Fibroblast of skin of abdomen (primary cell): ENCODE measurements at places on chromosomes 3 and 15.

DNA sequence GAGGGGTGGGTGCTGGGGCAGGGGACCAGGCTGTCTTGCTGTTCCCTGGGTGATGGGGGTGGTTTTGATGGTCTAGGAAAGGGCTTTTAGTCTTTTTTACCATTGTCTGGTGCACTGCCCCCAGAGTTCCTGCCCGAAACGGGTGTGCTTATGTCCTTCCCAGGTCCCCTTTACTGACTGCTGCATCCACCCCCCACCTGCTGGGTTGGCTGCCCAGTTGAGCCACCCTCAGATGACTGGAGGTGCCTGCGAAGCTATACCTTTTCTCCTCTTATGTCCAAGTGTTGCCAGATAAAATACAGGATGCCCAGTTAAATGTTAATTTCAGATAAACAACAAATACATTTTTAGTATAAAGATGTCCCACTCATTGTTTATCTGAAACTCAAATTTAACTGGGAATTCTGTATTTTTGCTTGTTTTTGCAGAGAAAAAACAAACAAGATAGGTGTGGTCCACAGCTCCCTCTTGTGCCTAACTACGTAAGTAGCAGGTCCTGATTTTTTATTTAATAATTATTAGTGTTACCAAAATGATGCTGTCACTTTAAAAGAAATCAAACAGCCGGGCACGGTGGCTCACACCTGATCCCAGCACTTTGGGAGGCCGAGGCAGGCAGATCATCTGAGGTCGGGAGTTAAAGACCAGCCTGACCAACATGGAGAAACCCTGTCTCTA, 6.1 kb upstream of the RPP14 start:
- peak; percentile 30 for DNase-seq

- peak; percentile 64 for DNase-seq
These were observed 307.9 kb upstream of the RBMS3 start for GRCh38 chr3:28972921-28973320.

- peak; percentile 38 for DNase-seq
These were observed 152.2 kb downstream of the IGSF11 start for GRCh38 chr3:118882353-118882947.

DNA sequence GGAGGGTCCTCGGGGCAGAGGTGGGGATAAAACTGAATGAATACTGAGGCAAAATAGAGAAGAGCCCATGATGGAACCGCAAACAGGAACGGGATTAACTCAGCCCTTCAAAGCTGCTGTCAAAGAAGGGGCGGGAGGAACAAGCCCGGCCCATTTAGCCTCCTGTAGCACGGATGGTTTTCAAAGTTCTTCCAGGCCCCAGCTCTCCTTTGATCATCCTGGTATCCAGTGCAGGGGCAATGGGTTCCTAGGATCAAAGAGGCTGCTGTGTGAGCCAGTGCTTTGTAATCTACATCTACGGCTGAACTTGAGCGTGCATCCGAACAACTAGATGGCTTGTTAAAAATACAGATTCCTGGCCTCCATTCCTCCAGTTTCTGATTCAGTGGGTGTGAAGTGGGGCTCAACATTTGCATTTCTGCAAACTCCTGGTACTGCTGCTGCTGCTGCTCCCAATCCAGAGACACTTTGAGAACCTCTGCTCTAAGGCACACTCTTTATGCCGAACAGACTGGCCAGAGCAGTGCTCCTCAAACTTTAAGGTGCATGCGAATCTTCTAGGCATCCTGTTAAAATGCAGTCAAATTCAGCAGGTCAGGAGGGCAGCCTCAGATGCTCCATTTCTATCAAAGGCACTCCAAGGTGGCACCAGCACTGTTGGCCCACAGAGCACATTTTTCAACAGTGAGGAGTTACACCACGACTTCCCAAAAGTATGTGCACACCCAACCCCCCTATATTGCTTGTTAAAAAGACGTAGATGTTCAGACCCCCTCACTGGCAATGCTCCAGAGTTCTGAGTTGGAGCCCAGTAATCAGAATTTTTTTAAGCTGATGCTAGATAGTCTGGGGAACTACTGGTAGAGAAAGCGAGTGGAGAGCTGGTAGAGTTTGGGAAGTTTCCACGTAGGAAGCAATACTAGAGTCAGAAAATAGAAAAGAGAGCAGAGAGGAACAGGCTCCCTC, 5.6 kb downstream of the GALNT15 start:
- peak; percentile 91 for DNase-seq

DNA sequence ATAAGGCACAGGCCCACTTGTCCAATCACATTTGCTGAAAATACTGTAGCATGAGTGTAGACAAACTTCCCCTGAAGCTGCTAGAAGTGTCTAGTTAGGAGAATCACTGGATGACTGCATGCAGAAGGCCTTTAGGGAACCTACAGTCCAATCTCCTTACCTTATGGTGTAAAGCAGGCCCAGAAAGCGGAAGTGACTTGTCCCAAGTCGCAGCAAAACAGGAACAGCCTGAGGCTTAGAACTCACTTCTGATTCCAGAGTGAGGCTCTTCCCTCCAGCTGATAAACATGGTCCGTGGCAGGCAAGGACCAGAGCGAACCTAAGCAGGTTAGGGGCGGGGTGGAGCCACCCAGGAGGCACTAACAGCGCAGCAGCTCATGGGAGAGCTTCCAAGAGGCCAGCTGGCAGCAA, 2.5 kb downstream of the GRAMD2A start:
- DNase-seq = no peak

GRCh38 chr3:152971880-152972279, 136.9 kb downstream of the P2RY1 start:
- no peak for DNase-seq

- DNase-seq = no peak
These were observed 5.7 kb downstream of the DNAH12 start for GRCh38 chr3:57538465-57538864.

- DNase-seq = no peak
These were observed 51.0 kb downstream of the REC114 start for GRCh38 chr15:73493922-73494321.

DNA sequence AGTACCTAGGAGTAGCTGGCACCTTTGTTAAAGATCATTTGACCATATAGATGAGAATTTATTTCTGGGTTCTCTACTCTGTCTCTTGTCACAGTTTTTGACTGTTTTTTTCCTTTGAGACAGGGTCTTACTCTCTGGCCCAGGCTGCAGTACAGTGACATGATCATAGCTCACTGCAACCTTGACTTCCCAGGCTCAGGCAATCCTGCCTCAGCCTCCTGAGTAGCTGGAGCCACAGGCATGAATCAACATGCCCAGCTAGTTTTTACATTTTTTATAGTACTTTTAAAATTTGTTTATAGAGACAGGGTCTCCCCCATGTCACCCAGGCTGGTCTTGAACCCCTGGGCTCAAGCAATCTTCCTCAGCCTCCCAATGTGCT, 45.0 kb downstream of the BCL2L10 start:
- DNase-seq = no peak

DNA sequence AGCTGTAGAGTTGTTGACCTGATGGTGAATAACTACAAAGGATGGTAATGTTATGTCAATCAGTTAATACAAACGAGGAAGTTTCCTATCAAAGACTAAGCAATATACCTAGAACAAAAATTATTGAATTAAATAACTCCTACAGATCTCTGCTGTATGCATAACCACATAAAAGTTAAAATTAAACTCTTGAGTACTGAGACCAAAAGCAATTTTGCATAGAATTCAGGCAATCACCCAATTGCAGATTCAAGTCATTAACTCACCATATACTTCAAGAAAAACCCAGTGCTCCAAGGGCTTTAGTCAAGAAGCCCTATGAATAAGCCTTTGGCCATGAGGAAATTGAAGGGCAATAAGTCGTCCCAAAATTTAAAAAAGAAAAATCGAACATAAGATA, 518.8 kb downstream of the MECOM start:
- DNase-seq = no peak

DNA sequence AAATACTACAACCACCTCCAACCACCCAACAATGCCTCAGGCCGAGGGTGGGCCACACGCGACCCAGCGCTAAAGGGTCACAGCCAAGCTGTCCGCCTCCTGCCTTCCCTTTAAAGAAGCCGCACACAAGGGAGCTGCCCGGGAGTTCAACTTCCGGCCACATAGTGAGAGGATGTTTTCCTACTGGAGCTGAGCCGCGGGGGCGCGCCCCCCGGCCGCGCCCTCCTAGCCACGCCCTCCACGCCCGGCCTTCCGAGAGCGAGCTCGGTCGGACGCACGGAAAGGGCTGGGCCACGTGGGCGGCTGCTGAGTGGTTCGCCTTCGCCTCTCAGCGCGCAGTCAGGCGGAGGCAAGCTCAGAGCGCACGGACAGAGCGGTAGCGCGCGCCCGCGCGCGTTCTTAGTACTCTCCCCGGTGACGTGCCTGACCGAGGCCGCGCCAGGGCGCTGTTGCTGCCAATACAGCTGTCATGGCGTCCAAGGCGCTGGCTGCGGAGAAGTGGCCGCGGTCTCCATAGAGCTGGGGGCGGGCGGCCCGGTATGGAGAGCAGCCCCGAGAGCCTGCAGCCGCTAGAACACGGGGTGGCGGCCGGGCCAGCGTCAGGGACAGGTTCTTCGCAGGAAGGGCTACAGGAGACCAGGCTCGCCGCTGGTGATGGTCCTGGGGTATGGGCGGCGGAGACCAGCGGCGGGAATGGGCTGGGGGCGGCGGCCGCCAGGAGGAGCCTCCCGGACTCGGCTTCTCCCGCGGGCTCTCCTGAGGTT, at the start of gene MINDY2:
TSS of gene MINDY2 (plus strand) at position 446 of the 764 bp plus-strand sequence. CDS start at position 540, 94 bp downstream.
- peak; percentile 99 for DNase-seq

- no peak for DNase-seq
These were observed 255.4 kb downstream of the ARPP21 start for GRCh38 chr3:35894735-35895134.

GRCh38 chr3:192899540-192899982, 18.1 kb downstream of the MB21D2 start:
- peak; percentile 92 for DNase-seq

- DNase-seq = no peak
These were observed 31.7 kb downstream of the HES1 start for GRCh38 chr3:194167480-194168282.

DNA sequence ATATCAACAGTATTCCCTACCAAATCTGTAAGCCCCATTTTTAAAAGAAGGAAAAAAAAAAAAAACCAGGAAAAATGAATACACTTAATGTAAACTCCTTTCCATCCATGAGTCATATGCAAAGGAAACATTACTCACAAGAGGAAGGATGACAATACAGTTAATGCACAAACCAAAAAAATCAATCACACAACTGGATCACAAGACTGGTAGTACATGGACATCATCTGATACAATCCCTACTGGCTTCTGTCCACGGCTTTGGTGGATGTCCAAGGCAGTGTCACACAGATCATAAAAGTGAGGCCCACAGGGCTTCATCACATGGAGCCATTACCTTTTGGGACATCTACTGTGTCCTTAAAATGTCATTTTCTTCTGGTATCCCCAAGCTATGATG, 44.0 kb downstream of the SUCLG2 start:
- peak; percentile 80 for DNase-seq
